ENCODE measurements at places on chromosomes 3 and 15.

DNA sequence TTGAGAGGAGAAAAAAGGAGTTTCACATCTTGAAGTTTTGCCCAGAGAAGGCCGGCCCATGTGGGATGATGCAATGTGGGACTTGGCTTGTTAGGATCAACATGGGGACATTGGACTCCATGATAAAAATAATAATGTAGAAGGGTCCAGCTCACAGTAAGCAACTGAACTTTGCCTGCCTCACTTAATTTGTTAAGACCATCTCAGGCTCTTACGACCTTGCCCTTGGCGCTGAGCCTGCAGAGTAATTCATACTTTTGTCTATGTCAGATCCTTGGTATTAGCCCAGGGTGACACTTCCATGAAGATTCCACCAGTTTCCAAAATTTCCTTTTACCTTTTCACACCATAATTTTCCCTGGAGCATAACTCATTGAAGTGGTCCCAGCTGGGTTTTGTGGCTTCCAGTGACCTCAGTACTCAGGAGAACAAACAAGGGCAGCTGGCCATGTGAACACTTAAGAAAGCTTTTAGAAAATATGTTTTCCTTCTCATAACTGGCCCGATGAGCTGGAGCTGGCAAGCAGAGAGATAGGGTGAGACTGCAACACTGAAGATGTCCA lies 315.4 kb upstream of the RASGRP1 start:
- no peak for DNase-seq

- DNase-seq, result no peak
These were observed 125.8 kb downstream of the PGPEP1L start for GRCh38 chr15:98881526-98882520.

DNA sequence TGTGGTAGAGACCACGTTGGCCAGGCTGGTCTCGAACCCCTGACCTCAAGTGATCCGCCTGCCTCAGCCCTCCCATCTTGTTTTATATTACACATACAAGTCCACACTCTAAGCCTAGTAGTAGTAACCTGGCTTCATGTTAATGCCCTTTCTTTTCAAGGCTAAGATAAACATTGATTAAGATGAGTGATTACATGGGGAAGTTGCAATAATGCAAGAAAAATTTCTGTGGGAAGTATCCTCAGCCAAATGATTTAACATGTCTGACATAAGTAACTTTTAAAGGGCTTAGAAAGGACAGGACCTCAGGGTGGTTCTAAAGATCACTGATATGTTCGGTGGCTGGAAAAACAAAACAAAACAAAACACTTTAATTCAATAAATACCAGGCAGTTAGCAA lies 72.1 kb downstream of the SFMBT1 start:
- no peak for DNase-seq

- peak; percentile 75 for DNase-seq
These were observed 27.0 kb upstream of the LPP start for GRCh38 chr3:188126934-188127333.

GRCh38 chr3:2765002-2765579 lies 345.1 kb downstream of the IL5RA start:
- peak; percentile 63 for DNase-seq

- DNase-seq, result no peak
These were observed 25.2 kb downstream of the UBE2E1 start for GRCh38 chr3:23830869-23831484.

- no peak for DNase-seq
These were observed 131.7 kb downstream of the XXYLT1 start for GRCh38 chr3:195139091-195139875.

DNA sequence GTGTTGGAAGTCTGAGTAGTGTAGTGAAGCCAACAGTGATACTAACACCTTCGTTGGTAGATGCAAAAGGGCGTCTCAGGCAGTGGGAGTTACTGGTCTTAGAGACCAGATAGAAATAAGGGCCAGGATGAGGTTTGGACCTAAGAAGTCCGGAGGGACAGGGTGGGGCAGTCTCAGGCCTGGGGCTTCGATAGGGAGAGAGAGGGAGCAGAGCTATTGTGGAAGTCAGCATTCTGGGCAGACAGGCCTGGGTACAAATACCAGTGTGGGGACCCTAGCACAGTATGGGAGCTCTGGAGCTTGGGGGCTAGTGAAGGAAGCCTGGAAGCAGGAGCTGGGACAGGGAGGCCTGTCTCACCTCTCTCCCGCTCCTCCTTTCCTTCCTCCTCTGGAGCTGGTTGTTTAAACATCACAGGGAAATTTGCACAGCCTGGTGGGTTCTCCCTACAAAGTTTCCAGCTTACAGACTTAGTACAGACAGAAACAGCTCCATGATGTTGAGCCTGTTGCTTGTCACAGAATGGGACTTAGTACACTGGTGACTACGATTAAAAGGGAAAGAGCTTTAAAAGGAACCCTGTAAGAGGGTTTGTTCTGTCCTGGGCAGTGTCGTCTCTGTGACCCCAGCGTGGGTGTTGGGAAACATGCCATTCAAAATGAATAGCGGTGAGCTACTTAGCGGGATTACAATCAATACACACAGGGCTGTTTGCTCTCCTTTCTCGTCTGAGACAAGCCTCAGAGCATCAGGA lies 76.4 kb upstream of the TNFAIP8L3 start:
- DNase-seq, result no peak

Data from endodermal cell (in vitro differentiated cells).